Thymus (tissue), 14 donors: ENCODE measurements at places on chromosomes 13 and 19. TPM values are rescaled to one million over a fixed set of nuclear protein-coding genes. Genes with fewer than 3 reads are reported as not detected.

- no peaks in the 10 kb centered on the region for H3K27me3 ChIP-seq
- no peak overlapping the region for H3K4me3 ChIP-seq
- no peak overlapping the region for H3K27ac ChIP-seq
These were observed 7.8 kb downstream of the DDX39A start for GRCh38 chr19:14411161-14411937.

- no peak overlapping the region for H3K4me3 ChIP-seq
- H3K4me1 ChIP-seq, result peaks cover 7% of the 10 kb centered on the region
- no peak overlapping the region for H3K27ac ChIP-seq
- no peak for DNase-seq
These were observed 6.2 kb downstream of the FOXO1 start for GRCh38 chr13:40660141-40660664.

Gene OVOL3
- not detected for total RNA-seq

GRCh38 chr19:47600246-47601179, 8.4 kb upstream of the BICRA start:
- peak; percentile 99 for DNase-seq
- no peaks in the 10 kb centered on the region for H3K36me3 ChIP-seq
- H3K27me3 ChIP-seq, result peaks cover 30% of the 10 kb centered on the region
- peak overlapping the region; percentile 74 for H3K27ac ChIP-seq

GRCh38 chr13:93413972-93414717, 187.5 kb downstream of the GPC6 start:
- H3K27ac ChIP-seq, result no peak overlapping the region
- H3K27me3 ChIP-seq, result no peaks in the 10 kb centered on the region
- no peaks in the 10 kb centered on the region for H3K36me3 ChIP-seq
